ENCODE measurements at places on chromosomes 4 and X. TPM values are rescaled to one million over a fixed set of nuclear protein-coding genes. Genes with fewer than 3 reads are reported as not detected.

ZFP42 gene
- total RNA-seq: not detected

ERAS gene
- 0.13 TPM for total RNA-seq

PACRGL gene
- total RNA-seq: 18.2 TPM

SPON2 gene
- 7.2 TPM for total RNA-seq

ITIH6 gene
- not detected for total RNA-seq

MAGEA12 gene
- not detected for total RNA-seq

CFI gene
- total RNA-seq: 1.6 TPM

FHDC1 gene
- 0.20 TPM for total RNA-seq

CDX4 gene
- total RNA-seq: not detected

BEND2 gene
- total RNA-seq: not detected

DCLK2 gene
- 14.2 TPM for total RNA-seq

HSD17B13 gene
- total RNA-seq: 0.13 TPM

FAAH2 gene
- 0.07 TPM for total RNA-seq

MAOB gene
- 4.2 TPM for total RNA-seq

EMCN gene
- total RNA-seq: 3.6 TPM

SLC38A5 gene
- 106 TPM for total RNA-seq
